Caco-2 (cell line): ENCODE measurements at places on chromosomes 2 and 18. TPM values are rescaled to one million over a fixed set of nuclear protein-coding genes. Genes with fewer than 3 reads are reported as not detected.
A peak's percentile ranks its signal among the peaks of the same experiment; 100 is the strongest.

GRCh38 chr2:108634011-108634410 is 85.3 kb upstream of the RANBP2 start:
- no peak overlapping the region for H3K4me3 ChIP-seq
- H3K4me1 ChIP-seq, result peaks cover 42% of the 10 kb centered on the region
- H3K27ac ChIP-seq, result peak overlapping the region; percentile 16
- H3K27me3 ChIP-seq, result no peaks in the 10 kb centered on the region

CCDC178 gene
- not detected in 2 replicates for total RNA-seq

- no peaks in the 10 kb centered on the region for H3K27me3 ChIP-seq
- no peak overlapping the region for H3K4me3 ChIP-seq
- no peak for DNase-seq
These were observed 62.4 kb upstream of the OTOF start for GRCh38 chr2:26540306-26540705.

DNA sequence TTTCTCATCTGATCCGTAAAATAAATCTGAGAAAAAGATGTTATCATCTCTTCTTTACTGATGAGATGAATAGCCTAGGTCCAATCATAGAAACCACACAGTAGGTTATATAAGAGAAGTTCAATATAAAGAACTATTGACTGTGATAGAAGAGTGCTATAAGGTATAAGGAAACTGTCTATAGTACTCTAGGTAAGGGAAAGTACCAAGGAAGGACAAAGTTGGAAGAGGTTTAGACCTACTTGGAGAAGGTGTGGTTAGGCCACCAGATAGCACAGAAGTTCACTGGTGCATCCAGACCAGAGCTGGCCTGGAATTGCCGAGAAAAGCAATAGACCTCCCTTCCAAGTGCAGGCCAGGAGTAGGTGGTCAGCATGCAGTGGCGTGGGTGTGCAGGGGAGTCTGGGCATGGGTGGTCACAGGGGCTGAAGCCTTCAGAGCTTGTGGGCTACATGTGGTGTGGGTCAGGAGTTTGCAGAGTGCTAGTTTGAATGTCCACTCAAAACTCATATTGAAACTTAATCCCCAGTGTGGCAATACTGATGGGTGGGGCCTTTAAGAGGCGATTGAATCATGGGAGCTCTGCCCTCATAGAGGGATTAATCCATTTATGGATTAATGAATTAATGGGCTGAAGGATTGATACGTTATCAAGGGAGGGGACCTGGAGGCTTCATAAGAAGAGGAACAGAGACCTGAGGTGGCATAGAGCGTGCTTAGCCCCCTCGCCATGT is 86.3 kb downstream of the ALPK2 start:
- no peaks in the 10 kb centered on the region for H3K27me3 ChIP-seq
- no peaks in the 10 kb centered on the region for H3K36me3 ChIP-seq
- no peak overlapping the region for H3K27ac ChIP-seq
- no peak overlapping the region for H3K4me3 ChIP-seq
- peaks cover 17% of the 10 kb centered on the region; the same call in 1 of the 2 replicates for H3K4me1 ChIP-seq

DNAJC10 gene
- total RNA-seq, result 103 and 109 TPM in 2 replicates

HOXD13 gene
- not detected in 2 replicates for total RNA-seq

- H3K27me3 ChIP-seq, result no peaks in the 10 kb centered on the region
- H3K4me1 ChIP-seq, result no peaks in the 10 kb centered on the region
- H3K27ac ChIP-seq, result no peak overlapping the region
- no peak overlapping the region for H3K4me3 ChIP-seq
- no peaks in the 10 kb centered on the region for H3K36me3 ChIP-seq
These were observed 398.4 kb upstream of the CHST9 start for GRCh38 chr18:27583466-27583865.

- H3K36me3 ChIP-seq, result no peaks in the 10 kb centered on the region
- no peak for DNase-seq
- no peak overlapping the region for H3K4me3 ChIP-seq
- H3K27ac ChIP-seq, result no peak overlapping the region
- peaks cover 41% of the 10 kb centered on the region for H3K4me1 ChIP-seq
- no peaks in the 10 kb centered on the region for H3K27me3 ChIP-seq
These were observed 155.1 kb upstream of the L3MBTL4 start for GRCh38 chr18:6569813-6570212.

SP5 gene
- total RNA-seq, result 149 and 161 TPM in 2 replicates

DNA sequence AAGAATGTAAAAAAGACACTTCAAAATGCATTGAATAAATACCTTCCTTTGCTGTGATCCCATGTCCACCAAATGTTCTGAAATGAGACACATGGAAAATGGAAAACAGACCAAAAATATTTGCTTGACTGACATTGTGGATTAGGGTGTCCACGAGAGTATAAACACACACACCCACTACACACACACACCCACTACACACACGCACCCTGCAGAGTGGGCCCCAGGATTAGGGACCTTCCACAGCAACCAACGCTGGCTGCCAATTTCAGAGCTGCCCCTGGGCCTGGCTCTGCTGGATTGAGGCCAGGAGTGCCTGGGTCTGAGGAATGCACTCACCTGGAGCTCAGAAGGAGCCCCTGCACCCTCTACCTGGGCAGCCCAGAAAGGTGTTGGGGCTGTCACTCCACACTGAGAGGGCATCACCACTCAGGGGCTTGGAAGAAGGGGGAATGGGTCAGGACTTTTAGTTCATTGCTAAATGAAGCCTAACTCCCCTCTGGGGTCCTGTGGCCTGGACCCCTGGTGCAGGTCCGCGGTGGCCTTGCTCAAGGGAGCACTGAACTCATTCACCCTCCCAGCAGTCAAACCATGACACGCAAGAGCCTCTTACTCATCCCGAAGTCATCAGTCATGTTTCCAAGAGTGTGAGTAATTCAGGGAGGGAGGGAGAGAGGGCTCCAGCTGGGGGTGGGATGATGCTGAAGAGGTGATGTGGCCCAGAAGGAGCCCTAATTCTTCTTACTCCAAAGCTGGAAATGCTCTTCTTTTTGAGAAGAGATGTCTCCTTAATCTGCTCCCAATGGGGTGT is 50.2 kb upstream of the PLB1 start:
- DNase-seq, result no peak
- no peak overlapping the region for H3K27ac ChIP-seq
- no peak overlapping the region for H3K4me3 ChIP-seq
- H3K4me1 ChIP-seq, result 0 out of 2 replicates have a peak, but pooled peaks cover 4% of the 10 kb centered on the region
- no peaks in the 10 kb centered on the region for H3K27me3 ChIP-seq

CIB4 gene
- total RNA-seq, result not detected in 2 replicates

GRCh38 chr2:1541819-1542475 is 128.7 kb downstream of the TPO start:
- no peak overlapping the region for H3K4me3 ChIP-seq
- H3K27ac ChIP-seq, result no peak overlapping the region
- no peaks in the 10 kb centered on the region for H3K4me1 ChIP-seq
- no peaks in the 10 kb centered on the region; the same call in 1 of the 2 replicates for H3K27me3 ChIP-seq

DNA sequence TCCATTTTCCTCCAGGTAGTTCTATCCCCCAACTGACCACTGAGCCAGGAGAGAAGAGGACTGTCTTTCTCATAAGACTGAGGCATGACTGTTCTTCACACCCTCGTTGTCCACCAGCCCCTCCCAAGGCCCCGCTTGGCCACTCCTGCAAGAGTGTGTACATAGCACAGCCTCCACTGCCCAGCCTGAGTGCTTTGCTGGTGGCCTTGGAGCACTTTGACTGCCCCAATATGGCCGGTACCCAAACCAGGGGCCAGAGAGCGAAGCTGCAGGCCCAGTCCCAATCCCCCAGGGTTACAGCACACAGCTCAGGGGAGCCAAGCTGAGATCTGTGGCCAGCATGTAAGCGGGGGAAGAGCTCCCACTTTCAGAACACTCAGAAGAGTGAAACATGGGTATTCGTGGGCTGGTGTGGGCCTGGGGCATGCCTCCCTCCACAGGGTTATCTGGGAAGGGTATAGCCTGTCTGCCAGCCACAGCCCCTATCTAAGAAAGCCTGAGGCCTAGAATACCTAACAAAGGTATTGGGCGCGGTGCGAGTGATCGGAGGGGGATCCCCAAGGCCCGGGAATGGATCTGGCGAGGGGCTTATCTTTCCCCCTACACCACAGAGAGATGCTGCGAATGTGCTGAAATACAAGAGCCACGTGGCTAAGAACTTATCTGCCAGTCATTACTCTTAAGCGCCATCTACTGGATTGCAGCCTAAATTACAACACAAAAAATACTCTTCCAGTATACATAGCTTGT is 163.8 kb downstream of the WDPCP start:
- DNase-seq, result no peak
- no peaks in the 10 kb centered on the region for H3K27me3 ChIP-seq
- no peak overlapping the region for H3K27ac ChIP-seq
- no peaks in the 10 kb centered on the region for H3K36me3 ChIP-seq

B3GNT7 gene
- total RNA-seq, result 2.7 and 3.6 TPM in 2 replicates

DNA sequence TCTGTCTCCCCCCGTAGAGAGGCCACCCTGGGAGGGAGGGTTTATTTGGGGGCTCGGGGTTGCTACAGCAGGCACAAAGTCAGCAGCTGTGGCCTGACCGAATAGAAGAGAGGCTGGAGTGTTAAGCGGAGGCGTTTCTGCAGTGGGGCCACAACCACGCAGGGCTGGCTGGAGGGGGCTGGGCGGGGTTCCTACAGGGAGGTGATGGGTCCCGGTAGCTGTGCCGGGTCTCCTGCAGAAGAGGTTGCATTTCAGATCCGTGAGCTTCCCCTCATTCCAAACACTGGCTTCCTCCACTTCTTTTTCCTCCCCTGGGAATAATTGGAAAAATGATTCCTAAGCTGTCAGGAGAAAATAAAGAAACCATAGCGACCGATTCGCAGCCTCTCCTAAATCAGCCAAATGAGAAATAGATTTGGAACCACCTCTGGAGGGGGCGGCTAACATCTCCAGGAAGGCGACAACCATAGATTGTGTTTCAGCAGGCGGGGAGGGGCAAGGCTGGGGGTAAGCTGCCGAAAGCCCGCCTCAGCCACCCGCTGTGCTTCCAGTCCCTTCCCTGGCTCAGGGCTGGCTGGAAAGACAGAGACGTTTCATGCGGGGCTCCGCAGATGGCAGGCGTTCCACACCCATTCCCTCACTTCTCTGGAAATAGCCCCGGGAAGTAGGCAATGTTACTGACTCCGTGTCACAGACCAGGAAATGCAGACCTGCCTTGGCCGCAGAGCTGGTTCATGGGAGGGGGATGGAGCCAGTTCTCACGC is 85.6 kb upstream of the TAF1B start:
- no peak overlapping the region for H3K4me3 ChIP-seq
- no peak for DNase-seq
- H3K36me3 ChIP-seq, result no peaks in the 10 kb centered on the region

DNA sequence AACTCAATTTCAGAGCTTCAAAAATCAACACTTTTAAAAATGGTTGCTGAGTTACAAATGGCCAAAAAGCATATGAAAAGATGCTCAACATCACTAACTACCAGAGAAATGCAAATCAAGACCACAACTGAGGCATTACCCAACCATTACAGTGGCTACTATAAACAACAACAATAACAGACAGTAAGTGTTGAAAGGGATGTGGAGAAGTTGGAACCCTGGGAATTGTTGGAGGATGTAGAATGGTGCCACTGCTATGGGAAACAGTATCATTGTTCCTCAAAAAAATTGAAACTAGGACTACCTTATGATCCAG is 173.3 kb upstream of the SPRED2 start:
- 0 out of 2 replicates have a peak, but pooled peaks cover 4% of the 10 kb centered on the region for H3K4me1 ChIP-seq
- DNase-seq, result no peak
- H3K27me3 ChIP-seq, result no peaks in the 10 kb centered on the region
- H3K4me3 ChIP-seq, result no peak overlapping the region

CBLN2 gene
- not detected in 2 replicates for total RNA-seq

DNA sequence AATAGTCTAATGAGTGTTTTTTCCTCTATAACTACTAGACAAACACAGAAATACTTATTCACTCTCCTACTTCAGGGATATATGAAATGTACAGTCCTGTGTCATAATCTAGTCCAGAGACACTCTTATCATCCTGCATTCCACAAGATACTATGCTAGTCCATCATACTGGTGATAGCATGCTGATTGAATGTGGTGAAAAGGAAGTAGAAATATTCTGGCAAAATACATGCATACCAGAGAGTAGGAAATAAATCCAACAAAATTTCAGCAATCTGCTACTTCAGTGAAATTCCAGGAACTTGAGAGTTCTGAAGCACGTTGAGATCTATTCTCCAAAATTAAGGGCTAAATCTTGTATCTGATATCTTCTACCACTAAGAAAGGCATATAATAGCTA is 353.9 kb downstream of the PID1 start:
- H3K27me3 ChIP-seq, result no peaks in the 10 kb centered on the region
- DNase-seq, result no peak
- H3K36me3 ChIP-seq, result no peaks in the 10 kb centered on the region
- no peaks in the 10 kb centered on the region for H3K4me1 ChIP-seq
- no peak overlapping the region for H3K4me3 ChIP-seq

GRCh38 chr18:23433360-23433759 is 19.7 kb upstream of the RIOK3 start:
- no peak overlapping the region for H3K27ac ChIP-seq
- no peak for DNase-seq
- H3K4me3 ChIP-seq, result no peak overlapping the region
- no peaks in the 10 kb centered on the region for H3K4me1 ChIP-seq

GRCh38 chr2:64003239-64003638 is 16.0 kb downstream of the VPS54 start:
- no peaks in the 10 kb centered on the region for H3K36me3 ChIP-seq
- no peak overlapping the region for H3K4me3 ChIP-seq
- no peaks in the 10 kb centered on the region for H3K4me1 ChIP-seq
- no peak for DNase-seq
- H3K27me3 ChIP-seq, result no peaks in the 10 kb centered on the region

- no peak overlapping the region for H3K4me3 ChIP-seq
- H3K27ac ChIP-seq, result no peak overlapping the region
- no peaks in the 10 kb centered on the region; the same call in 1 of the 2 replicates for H3K27me3 ChIP-seq
- no peak for DNase-seq
- H3K4me1 ChIP-seq, result no peaks in the 10 kb centered on the region
- no peaks in the 10 kb centered on the region for H3K36me3 ChIP-seq
These were observed 229.2 kb downstream of the LDLRAD4 start for GRCh38 chr18:13447621-13448334.
